ENCODE measurements at places on chromosomes 7 and 10.

GRCh38 chr7:110400411-110400810 lies 690.5 kb upstream of the LRRN3 start:
- no peak for DNase-seq

DNA sequence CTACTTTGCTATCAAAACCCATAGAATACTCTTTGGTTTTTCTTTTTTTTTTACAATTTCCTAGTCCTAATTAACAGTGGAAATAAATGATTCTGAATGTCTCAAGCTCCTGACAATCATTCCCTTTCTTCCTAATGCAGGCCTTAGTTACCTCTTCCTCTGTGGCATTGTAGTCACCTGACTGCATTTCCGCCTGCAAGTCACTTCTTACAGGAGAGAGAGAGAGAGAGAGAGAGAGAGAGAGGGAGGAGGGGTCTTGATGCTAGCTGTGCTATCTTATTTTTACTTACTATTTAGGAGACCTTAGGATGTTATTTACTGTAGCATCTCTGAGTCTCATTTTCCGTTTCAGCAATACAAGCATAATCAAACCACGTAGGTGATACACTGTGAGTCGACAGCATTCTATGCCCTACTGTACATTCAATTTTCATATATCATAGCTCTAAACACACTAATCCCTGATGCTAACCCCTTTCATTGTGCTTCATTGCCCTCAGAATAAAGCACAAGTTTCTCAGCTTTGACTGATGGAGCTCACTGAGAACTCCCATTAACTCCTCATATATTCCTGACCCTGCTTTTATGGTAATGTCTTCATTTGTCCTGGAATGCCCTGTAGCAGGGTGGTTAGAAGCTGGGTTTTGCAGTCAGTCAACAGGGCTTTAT lies 1237.3 kb downstream of the XPNPEP1 start:
- DNase-seq, result no peak

- no peak for DNase-seq
These were observed 119.3 kb upstream of the PRKCQ start for GRCh38 chr10:6699336-6699735.

GRCh38 chr7:28981161-28981465 lies 23.0 kb upstream of the TRIL start:
- no peak for DNase-seq

DNA sequence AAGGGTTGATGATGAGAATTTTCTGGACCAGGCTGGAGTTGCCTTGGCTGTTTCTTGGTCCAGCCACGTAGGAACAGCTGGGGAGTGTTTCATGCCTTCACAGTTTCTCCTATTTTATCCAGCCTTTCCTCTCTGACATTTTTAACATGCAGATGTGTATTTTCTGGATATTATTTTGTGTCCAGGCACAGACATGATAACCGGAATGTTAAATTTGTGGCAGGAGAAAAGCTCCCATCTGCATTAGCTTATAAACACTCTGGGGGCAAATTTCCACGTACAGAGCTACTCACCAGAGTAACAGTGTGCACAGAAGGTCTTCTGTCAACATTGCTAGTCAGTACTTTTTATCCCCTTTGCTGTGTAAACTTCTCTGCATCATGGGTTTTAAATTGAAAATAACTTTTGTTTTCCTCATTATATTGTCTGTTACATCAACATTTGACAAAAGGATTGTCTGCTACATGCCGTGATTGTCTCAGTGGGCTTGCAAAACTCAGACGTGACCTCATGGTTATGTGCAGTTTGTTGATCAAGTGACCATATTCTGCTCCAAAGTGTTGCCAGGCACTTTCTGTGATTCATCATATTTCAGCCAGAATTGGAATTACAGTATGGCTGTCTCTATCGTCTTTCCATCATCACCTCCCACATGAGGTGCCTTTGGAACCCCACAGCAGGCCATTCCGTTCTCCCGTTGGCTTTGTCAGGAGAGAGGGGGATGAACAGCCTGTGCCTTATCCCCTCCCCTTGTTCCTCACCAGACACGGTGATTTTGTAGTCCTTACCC lies 41.4 kb downstream of the INSYN2A start:
- no peak for DNase-seq
